ENCODE measurements at places on chromosomes 16 and 17. TPM values are rescaled to one million over a fixed set of nuclear protein-coding genes. Genes with fewer than 3 reads are reported as not detected.
A peak's percentile ranks its signal among the peaks of the same experiment; 100 is the strongest.

DNA sequence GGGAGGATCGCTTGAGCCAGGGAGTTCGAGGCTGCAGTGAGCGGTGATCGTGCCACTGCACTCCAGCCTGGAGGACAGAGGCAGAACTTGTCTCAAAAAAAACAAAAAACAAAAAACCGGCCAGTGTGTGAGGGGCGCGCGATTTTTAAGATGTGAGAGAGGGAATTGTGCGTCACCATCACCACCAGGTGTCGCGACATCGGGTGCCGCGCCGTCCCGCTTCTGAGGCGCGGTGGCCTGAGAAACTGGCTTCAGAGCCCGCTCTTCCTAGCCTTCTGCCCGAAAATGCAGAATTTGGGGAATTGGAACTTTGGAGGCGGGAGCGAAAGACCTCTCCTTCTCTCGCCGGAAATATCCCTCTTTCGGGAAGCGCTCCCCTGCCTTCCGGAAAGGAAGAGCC is 524.8 kb downstream of the KCNJ18 start:
- H3K27me3 ChIP-seq = no peaks in the 10 kb centered on the region
- DNase-seq = no peak
- H3K27ac ChIP-seq = no peak overlapping the region
- H3K36me3 ChIP-seq = no peaks in the 10 kb centered on the region
- H3K4me1 ChIP-seq = no peaks in the 10 kb centered on the region
- H3K4me3 ChIP-seq = no peak overlapping the region

DNA sequence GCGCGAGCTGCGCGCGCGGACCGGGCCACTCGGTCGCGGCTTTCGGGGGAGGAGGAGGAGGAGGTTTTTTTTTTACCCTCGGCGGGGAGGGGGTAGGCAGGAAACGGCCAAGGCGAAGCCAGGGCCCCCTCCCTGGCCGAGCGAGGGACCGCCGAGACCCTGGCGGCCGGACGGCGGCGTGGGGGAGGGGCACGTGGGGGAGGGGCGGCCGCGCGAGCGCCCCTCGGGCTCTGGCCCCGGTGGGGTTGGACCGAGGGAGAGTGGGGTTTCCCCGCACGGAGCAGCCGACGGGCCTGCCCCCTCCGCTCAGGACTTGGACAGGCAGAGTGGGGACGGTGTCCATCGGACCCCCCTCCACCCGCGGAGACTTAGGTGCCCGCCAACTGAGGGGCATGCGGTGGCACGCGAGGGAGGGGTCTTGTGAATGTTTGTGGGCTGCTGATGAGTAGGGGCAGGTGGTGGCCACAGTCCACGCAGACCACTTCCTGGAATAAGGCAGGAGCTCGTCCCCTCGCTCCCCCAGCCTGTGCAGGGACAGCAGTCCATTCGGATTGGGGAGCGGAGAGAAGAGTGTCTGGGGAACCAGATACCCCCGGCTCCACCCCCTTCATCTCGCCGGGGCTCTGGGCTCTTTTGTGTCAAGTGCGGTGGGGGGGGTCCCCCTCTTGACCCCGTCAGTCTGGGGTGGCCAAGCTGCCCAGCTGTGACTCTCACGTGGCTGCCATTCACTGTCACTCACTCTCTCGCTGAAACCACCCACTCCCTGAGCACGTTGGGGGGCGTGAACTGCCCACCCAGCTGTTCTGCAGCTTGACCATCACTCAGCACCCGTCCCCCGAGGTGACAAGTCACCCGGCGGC is 3.0 kb upstream of the CHD3 start:
- no peaks in the 10 kb centered on the region for H3K4me1 ChIP-seq
- H3K36me3 ChIP-seq = peaks cover 7% of the 10 kb centered on the region
- H3K4me3 ChIP-seq = peak overlapping the region; percentile 89
- DNase-seq = peak; percentile 73
- H3K27ac ChIP-seq = peak overlapping the region; percentile 91

Gene EEF2K
- 39.6 TPM for total RNA-seq

Gene BOLA2
- 23.1 TPM for total RNA-seq

Gene CCL5
- 13.8 TPM for total RNA-seq

DNA sequence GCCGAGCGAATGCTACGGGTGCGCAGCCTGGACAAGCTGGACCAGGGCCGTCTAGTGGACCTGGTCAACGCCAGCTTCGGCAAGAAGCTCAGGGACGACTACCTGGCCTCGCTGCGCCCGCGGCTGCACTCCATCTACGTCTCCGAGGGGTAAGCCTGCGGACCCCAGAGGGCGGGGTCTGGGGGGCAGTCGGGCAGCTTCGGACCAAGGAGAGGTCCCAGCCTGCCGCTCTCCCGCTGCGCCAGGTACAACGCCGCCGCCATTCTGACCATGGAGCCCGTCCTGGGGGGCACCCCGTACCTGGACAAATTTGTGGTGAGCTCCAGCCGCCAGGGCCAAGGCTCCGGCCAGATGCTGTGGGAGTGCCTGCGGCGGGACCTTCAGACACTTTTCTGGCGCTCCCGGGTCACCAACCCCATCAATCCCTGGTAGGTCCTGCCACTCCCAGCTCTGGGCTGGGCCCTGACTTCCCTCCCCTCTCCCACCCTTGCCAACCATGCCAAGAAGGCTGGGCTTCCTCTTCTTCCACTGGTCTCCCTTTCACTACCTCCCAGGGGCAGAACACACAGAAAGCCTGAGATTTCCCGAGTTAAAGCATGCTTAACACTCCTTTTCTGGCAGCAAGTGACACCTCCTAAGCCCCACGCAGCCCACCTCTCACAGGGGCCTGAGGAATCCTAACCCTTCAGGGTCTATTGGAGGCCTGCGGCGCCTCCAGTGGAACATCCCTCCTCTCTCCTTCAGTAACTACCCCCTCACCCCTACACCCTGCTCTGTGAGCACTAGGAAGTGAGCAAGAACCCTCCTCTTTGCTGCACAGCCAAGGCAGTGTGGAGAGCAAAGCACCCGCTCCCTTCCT is 3.2 kb downstream of the NAGS start:
- peaks cover 29% of the 10 kb centered on the region for H3K4me1 ChIP-seq
- H3K4me3 ChIP-seq = peak overlapping the region; percentile 73
- H3K27ac ChIP-seq = no peak overlapping the region
- peaks cover 6% of the 10 kb centered on the region for H3K27me3 ChIP-seq
- no peaks in the 10 kb centered on the region for H3K36me3 ChIP-seq
- DNase-seq = no peak

Gene TBX21
- total RNA-seq = not detected

DNA sequence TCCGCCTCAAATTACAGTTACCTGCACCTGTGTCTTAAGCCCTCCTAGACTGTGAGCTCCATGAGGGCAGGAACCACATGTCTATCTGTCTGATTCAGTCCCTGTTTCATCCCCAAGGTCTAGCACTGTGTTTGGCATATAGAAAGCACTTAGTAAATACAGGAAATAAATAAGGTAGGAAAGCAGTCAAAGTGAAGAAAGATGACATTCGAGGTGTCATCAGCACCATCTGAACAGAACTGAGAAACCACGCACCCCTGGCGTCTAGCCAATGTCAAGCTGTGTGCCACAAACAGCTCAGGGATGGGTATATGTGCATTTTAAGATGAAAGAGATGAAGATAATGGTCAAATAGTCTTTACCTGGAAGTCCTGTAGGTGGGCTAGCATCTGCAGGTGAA is 79.6 kb upstream of the ATP2A3 start:
- peak; percentile 32 for DNase-seq
- no peaks in the 10 kb centered on the region for H3K4me1 ChIP-seq
- H3K27ac ChIP-seq = no peak overlapping the region
- H3K27me3 ChIP-seq = no peaks in the 10 kb centered on the region
- H3K36me3 ChIP-seq = no peaks in the 10 kb centered on the region

Measured in Peyer's patch (tissue), 4 donors.